ENCODE measurements at places on chromosomes 4 and X.

DNA sequence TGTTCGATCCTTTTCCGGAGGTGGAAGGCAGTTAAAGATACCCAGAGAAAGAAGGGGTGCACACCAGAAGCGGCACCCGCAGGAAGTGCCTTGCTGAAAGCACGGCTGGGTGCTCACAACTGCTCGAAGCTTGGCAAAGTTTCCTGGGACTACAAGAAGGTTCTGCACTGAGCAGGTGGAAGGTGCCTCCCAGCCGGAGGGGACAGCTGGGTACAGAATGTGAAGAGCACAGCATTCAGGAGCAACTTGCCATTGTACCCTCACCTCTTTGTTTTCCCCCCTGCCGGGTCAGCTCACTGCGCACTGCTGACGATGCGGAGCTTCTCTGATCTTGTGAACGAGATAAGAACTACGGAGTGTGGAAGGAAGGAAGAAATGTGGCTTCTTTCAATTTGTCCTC, 289.2 kb downstream of the FBXW7 start:
- no peak for DNase-seq

- no peak for DNase-seq
Measured at GRCh38 chr4:27007507-27007906, 146.9 kb downstream of the STIM2 start.

DNA sequence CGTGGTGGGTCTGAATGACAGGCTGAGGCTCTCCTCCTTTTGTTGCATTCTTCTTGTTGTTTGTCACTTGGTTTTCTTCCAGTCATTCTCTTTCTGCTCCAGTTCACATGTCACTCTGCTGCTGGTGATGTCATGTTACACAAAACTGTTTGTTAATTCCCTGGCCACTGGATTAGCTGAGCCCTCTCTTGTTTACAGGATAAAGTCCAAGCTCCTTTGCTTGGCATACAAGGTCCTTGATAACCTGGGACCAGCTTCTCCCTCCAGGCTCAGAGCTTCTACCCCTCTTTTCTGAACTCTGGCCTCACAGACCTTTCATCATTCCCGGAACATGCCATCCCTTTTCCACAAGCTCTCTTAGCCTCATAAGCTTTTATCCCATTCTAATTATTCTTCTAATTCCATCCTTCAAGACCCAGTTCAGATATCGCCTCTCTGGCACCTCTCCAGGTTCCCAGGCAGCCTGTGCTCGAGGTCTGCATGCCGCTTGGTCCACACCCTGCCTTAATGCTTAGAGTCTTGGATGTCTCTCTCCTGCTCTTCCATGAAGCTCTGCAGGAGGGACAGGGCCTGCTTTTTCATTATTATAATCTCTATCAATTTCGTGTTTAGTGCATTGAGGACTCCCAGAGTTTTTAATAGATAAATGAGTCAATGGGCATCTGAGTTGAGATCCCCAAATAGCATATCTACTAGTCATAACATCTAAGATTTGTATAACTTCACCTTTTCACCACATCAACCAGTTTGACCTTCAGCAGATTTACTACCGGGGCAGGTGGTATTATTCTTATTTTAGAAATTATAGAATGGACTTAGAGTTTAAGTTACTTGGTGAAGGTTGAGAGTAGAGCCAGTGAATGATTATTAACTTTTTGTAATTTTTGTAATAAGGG, 98.7 kb downstream of the TMEM131L start:
- no peak for DNase-seq

DNA sequence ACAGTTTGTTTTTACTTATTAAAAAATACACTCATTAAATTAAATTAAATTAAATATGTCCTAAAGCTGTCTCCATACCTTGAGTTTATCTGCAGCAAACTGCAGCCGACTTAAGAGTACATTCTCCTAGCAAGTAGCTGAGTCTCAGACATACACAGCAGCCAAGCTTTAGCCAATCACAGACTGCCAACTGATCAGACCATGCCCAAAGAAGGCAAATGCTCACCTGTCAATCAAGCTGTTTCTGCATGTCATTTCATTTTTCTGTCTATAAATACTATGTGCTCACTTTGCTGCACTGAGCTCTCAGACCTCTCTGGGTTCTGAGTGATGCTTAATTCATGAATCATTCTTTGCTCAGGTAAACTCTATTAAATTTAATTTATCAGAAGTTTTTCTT, 280.9 kb upstream of the EPHA5 start:
- no peak for DNase-seq

GRCh38 chrX:50100188-50100587, 100.6 kb downstream of the AKAP4 start:
- DNase-seq: no peak

- DNase-seq: no peak
Measured at GRCh38 chrX:2284601-2285000, 216.2 kb downstream of the DHRSX start.

DNA sequence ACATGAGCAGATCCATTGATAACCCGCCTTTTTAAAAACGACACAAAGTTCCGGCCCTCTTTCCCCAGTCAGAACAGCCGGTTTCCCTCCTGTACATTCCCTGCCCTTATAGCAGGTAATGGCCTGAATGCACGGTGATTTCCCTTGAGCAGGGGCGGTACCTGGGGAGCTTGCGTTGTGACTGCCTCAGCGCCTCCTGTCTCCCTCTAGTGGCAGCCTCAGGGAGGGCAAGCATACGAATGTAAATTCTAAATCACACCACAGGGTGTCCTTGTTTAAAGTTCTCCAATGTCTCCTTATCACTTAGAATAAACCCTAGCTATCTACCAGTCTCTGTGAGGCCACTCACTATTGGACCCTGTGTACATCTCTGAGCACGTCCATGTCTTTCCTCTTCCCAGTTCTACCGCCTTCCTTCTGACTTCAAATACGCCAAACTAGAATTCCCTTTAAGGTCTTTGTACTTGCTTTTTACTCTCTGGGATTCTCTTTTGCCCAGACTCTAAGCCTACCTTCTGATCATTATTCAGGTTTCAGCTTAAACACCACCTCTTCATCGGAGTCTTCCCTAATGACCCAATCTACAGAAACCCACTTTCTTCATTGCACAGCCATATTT, 18.4 kb upstream of the LDB2 start:
- DNase-seq: peak; percentile 66

DNA sequence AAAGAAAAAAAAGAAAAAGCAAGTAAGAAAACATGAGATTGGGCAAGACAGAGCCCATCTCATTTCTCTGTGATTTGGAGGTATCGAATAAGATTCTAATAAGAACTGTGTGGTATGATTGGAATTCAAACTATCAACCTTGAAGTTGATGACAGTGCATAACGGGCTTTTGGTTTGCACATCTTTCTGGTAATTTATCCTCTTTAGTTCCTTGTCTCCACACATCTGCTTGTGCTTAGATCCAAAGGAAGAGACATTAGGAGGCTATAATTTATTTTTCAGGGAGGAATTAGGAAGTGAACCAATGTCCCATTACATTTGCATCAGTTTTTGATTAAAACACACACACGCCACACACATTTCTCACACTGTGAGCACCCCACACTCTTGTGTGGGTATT, 149.9 kb downstream of the ARSF start:
- DNase-seq: no peak

- DNase-seq: no peak
Measured at GRCh38 chrX:110280954-110281353, 36.9 kb downstream of the AMMECR1 start.

DNA sequence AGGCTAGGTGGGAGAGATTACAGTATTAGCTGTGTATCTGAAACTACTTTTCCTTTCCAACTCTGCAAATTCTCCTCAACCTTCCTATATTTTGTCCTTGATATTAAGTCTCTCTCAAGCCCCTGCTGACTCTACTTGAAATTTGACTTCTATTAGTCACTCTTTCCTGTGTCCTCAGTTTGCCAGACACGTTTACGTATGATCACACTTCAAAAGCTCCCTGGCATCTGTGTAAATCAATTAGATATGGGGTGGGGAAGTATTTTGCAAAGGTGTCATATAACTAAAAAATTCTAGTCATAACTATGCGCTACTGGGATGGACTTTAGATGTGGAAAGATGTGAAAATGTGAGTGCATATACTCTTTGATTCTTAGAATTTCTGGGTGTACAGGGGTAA, 67.4 kb upstream of the ARHGAP24 start:
- DNase-seq: no peak

DNA sequence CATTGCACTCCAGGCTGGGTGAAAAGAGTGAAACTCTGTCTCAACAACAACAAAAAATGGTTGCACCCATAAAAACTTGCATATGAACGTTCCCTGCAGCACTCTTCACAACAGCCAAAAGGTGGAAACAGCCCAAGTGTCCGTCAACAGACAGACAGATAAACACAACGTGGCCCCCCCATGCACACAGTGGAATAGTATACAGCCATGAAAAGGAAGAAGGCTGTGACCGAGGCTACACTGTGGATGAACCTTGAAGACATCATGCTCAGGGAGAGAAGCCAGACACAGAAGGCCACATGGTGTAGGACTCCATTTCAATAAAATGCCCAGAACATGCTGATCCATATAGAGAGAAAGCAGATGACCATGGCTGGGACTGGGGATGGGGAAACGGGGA, 33.5 kb upstream of the ASMTL start:
- no peak for DNase-seq

DNA sequence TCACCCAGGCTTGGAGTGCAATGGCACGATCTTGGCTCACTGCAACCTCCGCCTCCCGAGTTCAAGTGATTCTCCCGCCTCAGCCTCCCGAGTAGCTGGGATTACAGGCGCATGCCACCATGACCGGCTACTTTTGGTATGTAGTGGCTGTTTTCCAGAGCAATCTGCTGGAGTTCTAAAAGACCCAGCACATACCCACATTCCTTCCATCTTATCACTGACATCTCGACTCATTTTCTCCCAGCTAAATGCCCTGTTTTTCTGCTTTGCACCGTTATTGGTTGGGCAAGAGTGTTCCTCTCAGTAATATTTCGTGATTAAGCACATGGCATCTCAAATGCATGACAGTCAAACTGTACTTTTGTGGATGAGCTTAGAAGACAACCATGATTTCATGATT, 53.7 kb downstream of the PRKX start:
- no peak for DNase-seq

GRCh38 chr4:157357887-157358286, 137.4 kb downstream of the GRIA2 start:
- DNase-seq: no peak

- no peak for DNase-seq
Measured at GRCh38 chr4:139599076-139599475, 43.1 kb upstream of the SETD7 start.

- no peak for DNase-seq
Measured at GRCh38 chr4:37445023-37445422, 200.5 kb downstream of the NWD2 start.

DNA sequence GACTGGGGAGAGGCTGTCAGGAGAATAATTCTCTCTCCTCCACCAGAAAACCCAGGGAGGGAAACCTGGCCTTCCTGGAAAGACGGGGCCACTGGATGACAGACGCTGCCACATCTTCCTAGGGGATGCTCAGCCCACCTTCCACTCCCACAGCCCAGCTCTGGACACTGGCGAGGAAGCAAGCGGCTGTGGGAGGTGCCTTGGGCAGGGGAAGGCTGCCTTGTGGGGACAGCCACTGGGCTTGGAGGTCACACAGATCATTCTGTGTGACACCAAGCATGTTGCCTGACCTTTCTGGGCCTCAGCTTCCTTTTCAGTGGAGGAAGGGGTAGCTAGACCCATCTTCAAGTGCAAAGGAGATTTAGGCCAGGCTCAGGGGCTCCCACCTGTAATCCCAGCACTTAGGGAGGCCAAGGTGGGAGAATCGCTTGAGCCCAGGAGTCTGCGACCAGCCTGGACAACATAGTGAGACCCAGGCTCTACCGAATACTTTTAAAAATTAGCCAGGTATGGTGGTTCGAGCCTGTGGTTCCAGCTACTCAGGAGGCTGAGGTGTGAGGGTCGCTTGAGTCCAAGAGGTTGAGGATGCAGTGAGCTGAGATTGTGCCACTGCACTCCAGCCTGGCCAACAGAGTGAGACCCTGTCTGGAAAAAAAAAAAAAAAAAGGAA, 9.8 kb upstream of the MSX1 start:
- no peak for DNase-seq

- no peak for DNase-seq
Measured at GRCh38 chr4:33961761-33962160, 2282.6 kb downstream of the ARAP2 start.

DNA sequence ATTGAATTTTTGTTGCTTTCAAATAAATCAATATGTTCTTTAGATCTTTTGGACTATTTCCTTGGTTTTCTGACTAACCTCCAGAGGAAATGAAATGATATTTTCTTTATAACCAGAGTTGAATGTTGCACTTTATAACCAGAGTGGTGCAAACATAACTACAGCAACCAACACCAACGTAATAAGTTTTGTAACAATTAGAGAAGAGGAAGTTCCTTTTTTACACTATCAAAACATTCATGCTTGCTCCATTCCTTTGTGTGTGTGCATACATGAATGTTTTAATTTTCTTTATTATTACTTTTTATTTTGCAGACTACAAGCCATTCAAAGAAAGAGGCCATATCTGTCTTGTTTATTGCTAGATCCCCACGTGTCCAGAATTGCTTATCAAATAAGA, 193.0 kb upstream of the PPP3CA start:
- no peak for DNase-seq

DNA sequence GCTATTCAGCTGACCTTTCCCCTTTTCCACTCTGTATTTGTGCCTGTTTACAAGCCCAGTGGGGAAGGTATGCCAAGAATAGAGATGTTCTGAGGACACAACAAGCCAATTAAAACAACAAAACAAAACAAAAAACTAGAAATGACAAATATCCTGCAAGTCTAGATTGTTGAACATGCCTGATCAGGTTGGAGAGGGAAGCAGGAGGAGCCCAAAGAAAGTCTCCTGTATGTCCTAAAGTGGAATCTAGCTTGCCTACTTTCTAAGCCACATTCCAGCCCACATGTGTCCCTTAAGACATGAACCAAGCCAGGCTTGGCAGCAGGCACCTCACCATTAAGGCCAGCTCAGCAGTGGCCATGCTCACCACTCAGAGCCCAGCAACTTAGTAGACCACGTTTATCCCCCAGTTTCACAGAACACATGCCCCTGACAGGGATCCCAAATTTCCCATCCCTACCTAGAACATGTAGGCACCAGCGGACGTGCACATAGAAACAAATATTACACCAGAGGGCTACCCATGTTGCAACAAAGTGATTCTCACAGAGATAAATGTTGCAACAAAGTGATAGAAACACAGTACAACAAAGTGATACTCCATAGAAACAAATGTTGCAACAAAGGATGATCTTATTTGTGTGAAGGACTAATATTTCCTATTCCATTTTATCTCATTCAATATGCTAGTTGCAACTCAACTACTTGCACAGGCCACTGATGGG, 48.3 kb downstream of the CD99L2 start:
- DNase-seq: no peak

DNA sequence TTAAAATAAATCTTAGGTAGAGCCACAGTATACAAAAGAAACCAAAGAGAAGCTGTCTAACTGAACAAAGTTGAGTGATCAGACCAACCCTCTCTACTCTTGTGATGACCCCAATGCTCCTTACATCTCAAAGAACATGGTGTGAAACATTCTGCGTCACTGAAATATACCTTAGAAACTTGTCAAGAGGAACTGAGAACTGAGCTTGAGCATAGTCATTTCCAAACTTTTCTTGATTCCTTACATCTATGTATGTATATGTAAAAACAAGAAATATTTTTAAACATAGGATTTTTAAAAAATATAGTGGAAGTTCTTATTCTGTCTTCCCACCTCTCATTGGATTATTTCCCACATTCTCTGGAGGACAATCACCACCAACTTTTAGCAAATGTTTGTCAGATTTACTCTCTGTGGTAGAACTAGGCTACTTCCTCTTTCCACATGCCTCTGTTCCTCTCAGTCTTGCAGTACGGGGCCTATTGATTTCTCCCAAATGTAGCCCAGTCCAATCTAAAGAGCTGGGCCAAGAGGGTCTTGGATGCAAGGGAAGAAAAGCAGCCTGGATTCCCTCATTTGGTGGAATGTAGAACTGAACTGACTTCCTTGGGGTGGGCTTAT, 98.2 kb upstream of the HHIP start:
- DNase-seq: no peak

Data from activated CD4-positive, alpha-beta T cell treated with anti-CD3 and anti-CD28 coated beads for 24 hours (primary cell).